SJCRH30 (cell line): ENCODE measurements at places on chromosomes 3 and 15. TPM values are rescaled to one million over a fixed set of nuclear protein-coding genes. Genes with fewer than 3 reads are reported as not detected.

- H3K4me1 ChIP-seq = no peaks in the 10 kb centered on the region
- H3K36me3 ChIP-seq = no peaks in the 10 kb centered on the region
- no peak for DNase-seq
- peaks cover 36% of the 10 kb centered on the region for H3K27me3 ChIP-seq
- H3K27ac ChIP-seq = no peak overlapping the region
Observed at GRCh38 chr3:128435058-128435457, 31.6 kb downstream of the DNAJB8 start.

GRCh38 chr3:177898185-177898584, 638.1 kb upstream of the KCNMB2 start:
- H3K27me3 ChIP-seq = no peaks in the 10 kb centered on the region
- H3K36me3 ChIP-seq = no peaks in the 10 kb centered on the region
- H3K27ac ChIP-seq = no peak overlapping the region
- DNase-seq = no peak

DNA sequence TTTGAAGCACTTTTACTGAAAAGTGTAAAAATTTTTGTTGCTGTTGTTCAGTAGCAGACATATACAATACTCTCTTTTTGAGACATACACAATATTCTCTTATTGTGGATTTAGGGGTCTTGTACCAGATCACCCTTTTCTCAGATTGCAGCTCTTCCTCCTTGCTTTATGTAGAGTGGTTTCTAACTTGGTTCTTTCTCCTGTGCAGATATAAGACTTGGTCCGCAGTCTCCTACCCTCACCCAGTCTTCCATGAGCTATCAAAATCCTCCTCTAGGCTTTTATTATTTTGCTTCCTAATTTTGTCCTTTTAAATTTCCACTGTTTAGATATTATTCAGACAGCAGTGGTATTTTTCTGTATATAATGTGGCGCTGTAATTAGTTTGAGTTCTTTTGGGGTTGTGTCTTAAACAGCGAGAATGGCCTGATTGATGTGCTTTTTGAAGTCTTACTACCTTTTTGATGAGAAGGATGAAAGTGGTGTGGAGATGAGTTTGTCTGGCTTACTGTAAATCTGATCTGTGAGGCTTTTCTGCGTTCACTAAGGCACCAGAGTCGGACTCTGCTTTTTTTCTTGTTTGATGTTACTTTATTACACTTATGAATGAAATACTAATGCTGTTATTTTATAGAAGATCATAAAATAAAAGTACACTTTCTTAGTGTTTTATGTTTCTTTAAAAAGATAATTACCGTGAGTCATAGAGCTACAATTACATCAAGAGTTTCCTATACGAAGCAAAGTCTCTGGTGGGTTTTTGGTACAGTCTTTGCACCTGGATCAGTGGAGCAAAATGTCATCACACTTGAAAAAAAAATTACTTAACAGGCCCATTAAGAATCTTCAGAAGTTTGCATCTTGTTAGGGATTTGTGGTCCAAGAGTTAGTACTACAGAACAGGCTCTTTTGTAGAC, 27.8 kb downstream of the FNDC3B start:
- H3K4me1 ChIP-seq = peaks cover 9% of the 10 kb centered on the region
- no peak for DNase-seq
- no peak overlapping the region for H3K27ac ChIP-seq
- H3K27me3 ChIP-seq = no peaks in the 10 kb centered on the region
- peaks cover 49% of the 10 kb centered on the region for H3K36me3 ChIP-seq

DLEC1 gene
- total RNA-seq = not detected in 2 replicates

GRCh38 chr3:89957451-89957850, 850.0 kb downstream of the EPHA3 start:
- 0 out of 2 replicates have a peak, but pooled peaks cover 7% of the 10 kb centered on the region for H3K4me1 ChIP-seq
- DNase-seq = no peak
- H3K27me3 ChIP-seq = no peaks in the 10 kb centered on the region
- H3K36me3 ChIP-seq = no peaks in the 10 kb centered on the region

DNA sequence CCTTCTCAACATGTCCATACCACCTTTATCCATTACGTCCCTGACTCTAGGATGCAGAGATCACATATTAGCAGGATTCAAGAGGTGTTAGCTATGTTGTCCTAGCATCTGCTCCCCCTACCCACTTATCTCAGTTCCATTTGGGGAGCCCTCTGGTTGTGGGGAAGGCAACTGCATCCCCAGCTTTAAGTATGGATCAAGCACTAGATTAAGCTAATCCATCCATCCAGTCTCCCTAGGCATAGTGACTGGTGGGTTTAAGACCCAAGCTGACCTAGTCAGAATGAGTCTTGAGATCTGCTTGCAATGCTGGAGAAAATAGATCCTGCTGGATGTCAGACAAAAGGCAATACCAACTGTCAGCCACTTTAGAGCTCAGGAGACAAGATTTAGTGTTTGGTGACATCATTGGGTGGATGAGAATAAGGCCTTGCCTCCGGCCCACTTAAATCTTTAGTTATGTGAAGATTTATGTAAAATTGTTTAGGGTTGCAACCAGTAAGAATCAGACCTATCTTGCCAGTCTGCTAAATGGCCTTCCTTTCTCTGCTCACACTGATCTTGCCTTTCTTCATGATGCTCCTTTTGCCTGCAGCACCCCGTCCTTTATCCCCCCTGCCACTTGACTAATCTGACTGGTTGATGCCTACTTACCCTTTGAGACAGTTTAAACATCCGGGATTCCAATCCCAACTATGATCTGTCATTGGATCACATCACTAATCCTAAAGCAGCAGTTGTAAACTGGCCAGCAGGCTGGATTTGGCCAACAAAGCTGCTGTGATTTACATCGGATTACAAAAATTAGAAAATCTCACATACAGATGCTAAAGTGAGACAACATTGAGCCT, 2.1 kb upstream of the ISY1 start:
- no peaks in the 10 kb centered on the region; the same call in 1 of the 2 replicates for H3K4me1 ChIP-seq
- peak overlapping the region; percentile 66 for H3K4me3 ChIP-seq
- H3K27ac ChIP-seq = no peak overlapping the region
- no peak for DNase-seq
- peaks cover 26% of the 10 kb centered on the region for H3K36me3 ChIP-seq
- no peaks in the 10 kb centered on the region for H3K27me3 ChIP-seq

DNA sequence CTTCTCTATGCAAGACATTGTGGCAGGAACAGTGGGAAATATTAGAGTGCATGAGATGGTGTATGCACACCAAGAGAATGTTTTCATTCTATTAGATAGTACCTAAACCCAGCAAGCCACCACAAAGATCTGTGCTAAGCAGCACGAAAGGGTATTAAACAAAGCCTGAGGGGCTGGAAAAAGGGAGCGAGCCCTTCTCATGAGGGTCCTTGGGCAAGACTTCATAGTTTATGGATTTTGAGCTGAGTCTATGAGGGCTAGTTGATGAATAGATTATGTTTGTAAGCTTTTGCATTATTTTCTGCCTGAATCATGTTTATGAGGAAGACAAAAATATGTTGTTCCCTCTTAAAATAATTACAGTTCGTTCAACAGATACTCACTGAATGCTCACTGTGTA, 9.4 kb upstream of the ACTC1 start:
- H3K4me3 ChIP-seq = no peak overlapping the region
- no peaks in the 10 kb centered on the region for H3K36me3 ChIP-seq
- DNase-seq = no peak
- peak overlapping the region; percentile 88 for H3K27ac ChIP-seq
- H3K27me3 ChIP-seq = no peaks in the 10 kb centered on the region

DNA sequence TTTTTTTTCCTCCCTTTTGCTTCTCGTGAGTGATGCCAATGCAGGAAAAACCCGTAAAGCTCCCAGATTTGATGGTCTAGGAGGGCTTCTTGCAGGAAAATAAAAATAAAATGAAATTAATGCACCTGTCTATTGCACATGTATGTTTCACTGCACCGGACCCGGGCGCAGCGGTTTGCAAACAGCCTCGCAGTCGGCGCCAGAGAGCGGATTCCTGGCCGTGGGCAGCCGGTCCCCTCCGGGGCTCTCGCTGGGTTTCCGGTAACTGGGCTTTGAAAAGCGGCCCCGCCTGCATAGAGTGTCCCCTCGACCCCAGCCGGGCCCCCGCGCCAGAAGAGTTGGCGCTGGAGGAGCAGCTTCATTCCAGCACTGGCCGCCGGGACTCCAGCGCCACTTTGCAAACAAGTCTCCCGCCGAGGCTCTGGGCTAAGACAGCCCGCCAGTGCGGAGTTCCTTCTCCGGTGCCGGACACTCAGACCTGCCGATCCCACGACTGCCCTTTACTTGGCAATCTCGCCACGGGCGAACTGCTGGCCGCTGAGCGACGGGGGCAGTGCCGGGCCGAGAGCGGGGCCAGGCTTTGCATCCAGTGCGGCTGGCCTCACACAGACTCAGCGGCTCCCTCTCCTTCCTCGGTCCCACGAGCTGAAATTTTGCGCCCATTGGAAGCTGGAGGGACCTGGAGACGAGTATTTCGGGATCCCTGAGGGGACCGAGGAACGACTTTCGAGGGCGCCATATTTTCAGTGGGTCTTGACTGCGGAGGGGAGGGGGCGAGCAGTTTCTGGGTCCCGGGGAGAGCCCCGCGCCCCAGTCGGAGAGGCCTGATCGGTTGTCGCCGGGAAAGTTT, 225.9 kb upstream of the C2CD4B start:
- H3K36me3 ChIP-seq = no peaks in the 10 kb centered on the region
- H3K4me1 ChIP-seq = no peaks in the 10 kb centered on the region
- H3K27me3 ChIP-seq = no peaks in the 10 kb centered on the region
- peak overlapping the region; percentile 97 for H3K4me3 ChIP-seq
- H3K27ac ChIP-seq = peak overlapping the region; percentile 59

DNA sequence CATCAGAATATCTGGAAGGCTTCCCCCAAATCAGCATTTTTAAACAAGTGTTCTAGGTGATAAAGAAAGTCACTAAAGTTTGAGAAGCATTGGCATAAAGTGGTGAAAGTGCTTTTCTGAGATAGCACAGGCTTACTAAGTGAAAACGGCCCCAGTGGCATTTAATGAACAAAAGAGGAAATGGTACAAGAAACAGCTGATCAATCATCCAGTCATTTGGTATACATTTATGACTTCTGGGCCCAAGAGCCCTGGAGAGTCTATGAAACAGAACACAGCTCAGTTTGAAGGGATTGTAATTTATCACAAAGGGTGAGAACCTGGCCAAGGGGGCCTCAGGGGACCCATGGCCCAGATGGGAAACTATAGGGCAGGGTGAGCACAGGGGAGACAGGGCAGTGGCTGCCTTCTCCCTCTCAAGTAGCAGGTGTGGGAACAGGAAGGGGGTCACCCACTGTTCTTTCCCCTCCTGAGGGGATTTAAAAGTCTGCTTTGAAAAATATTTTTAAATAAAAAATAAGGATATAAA, 265.5 kb upstream of the ROPN1 start:
- no peak overlapping the region for H3K4me3 ChIP-seq
- no peak for DNase-seq
- no peaks in the 10 kb centered on the region for H3K27me3 ChIP-seq

ATP8B4 gene
- total RNA-seq = 14.4 and 14.7 TPM in 2 replicates

GRCh38 chr3:61631108-61631769, 69.9 kb downstream of the PTPRG start:
- no peak for DNase-seq
- peaks cover 17% of the 10 kb centered on the region for H3K4me1 ChIP-seq
- H3K27me3 ChIP-seq = no peaks in the 10 kb centered on the region
- no peak overlapping the region for H3K4me3 ChIP-seq
- H3K27ac ChIP-seq = no peak overlapping the region

DNA sequence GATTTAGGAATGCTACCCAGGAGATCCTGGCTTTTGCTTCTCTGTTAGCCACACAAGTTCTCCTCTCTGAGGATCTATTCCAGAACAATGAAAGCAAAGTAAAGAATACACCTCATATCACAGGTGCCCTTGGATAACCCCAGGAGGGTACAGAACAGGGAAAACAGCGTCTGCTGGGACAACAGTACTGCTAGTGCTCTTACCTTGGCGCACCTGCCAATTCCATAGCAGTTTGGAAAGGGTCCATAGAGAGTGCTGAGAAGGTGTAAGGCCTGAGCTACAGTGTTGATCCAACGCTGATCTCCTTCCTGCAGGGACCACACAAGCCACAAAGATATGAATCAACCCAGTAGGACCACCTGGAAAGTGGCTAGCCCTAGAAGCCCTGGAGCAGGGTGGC, 12.9 kb upstream of the PRC1 start:
- no peak overlapping the region for H3K4me3 ChIP-seq
- H3K36me3 ChIP-seq = peaks cover 31% of the 10 kb centered on the region
- no peak overlapping the region for H3K27ac ChIP-seq
- no peaks in the 10 kb centered on the region for H3K4me1 ChIP-seq
- H3K27me3 ChIP-seq = no peaks in the 10 kb centered on the region

DNA sequence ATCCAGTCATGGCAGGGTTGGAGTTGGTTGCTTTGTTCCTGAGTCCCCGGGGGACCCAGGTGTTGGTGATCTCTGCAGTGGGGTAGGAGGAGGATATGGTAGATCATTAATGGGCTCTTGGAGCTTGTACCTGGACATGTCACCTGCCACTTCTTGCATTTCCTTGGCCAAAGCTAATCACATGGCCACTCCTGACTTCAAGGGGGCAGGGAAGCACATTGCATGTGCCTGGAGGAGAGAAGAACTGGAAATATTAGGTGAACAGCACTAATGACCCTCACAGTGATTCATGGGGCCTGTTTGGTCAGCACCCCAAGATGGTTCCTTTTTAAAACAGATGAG, 87.1 kb upstream of the MYZAP start:
- no peaks in the 10 kb centered on the region for H3K27me3 ChIP-seq
- H3K4me3 ChIP-seq = no peak overlapping the region
- DNase-seq = no peak
- H3K27ac ChIP-seq = no peak overlapping the region
- H3K36me3 ChIP-seq = no peaks in the 10 kb centered on the region
